ENCODE measurements at places on chromosomes 2 and 18. TPM values are rescaled to one million over a fixed set of nuclear protein-coding genes. Genes with fewer than 3 reads are reported as not detected.

DNA sequence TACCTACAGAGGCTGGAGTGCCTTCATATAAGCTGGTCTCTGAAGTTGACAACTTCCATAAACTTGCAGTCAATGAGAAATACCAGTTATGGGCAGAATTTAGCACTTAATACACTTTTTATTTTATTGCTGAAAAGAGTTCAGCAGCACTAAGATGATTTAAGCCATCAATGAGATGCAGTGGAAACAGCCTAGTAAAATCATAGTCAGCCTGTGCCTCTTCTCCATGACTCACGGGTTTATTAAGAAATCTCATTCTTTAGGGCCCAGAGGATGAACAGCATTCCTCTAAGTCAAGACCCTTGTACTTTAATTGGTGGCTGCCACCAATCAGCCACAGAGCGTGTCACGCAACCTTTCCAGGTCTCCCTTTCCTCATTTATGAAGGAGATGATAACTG is 1357.9 kb upstream of the CELF4 start:
- no peak for DNase-seq

- no peak for DNase-seq
Observed at GRCh38 chr2:239852272-239852671, 172.9 kb downstream of the NDUFA10 start.

- DNase-seq = no peak
Observed at GRCh38 chr2:121095257-121096080, 189.5 kb downstream of the TFCP2L1 start.

- no peak for DNase-seq
Observed at GRCh38 chr2:174951745-174952144, 53.4 kb downstream of the CHN1 start.

Gene TUBB8B
- total RNA-seq = not detected

DNA sequence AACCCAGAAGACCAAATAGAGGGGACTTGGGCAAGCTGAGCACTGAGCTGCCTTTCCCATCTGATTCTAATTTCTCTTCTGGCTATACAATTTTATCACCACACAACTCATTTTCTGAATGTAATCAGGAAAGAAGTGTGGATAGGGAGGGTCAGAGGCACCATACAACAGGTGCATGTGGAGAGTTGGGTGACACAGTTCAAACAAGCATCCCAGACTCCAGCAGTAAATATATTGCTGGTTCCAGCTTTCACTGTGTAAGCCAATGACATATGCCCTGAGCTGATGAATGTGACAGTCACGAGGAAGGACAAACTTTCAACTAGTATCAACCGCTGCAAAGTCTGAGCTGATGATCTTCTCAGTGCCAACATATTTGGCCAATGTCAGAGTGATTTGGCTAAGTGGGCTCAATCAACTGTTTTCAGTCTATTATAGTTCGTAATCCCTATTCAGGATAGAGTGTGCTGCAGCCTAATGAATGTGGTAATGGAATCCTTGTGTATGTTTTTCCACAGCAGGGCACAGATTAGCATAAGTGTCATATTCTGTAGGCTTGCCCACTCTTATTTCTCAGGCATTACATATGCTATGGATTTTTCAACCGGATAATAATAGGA is 109.9 kb upstream of the MEIS1 start:
- DNase-seq = no peak

DNA sequence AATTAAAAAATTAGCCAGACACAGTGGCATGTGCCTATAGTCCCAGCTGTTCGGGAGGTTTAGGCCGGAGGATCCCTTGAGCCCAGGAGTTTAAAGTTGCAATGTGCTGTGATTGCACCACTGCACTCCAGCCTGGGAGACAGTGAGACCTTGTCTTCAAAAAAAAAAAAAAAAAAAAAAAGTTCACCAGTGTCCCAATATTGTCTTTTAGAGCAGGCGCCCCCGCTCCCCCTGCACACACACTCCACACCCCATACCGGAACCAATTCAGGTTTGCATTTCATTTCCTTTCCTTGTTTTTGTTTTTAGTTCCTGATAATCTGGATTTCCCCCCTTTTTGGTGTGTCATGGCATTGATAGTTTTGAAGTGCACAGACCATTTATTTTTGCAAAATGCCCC is 10.4 kb downstream of the TMEM87B start:
- DNase-seq = no peak

DNA sequence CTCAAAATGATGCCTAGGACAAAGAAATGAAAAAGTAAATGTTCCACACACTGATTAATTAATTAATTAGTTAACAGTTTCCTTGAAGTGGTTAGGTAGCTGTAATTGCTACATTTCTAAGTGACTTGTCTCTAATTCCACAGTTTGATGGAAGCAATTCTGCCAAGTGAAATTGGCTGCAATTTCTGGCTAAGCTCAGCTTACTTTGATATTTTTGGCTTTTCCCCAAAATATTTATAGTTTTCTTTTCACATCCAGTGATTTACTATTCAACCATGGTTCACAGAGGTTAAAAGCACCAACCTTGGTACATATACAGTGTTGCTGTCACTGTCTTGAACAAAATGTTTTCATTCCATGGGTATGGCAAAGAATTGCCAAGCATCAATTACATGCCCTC is 459.5 kb upstream of the CDH20 start:
- no peak for DNase-seq

DNA sequence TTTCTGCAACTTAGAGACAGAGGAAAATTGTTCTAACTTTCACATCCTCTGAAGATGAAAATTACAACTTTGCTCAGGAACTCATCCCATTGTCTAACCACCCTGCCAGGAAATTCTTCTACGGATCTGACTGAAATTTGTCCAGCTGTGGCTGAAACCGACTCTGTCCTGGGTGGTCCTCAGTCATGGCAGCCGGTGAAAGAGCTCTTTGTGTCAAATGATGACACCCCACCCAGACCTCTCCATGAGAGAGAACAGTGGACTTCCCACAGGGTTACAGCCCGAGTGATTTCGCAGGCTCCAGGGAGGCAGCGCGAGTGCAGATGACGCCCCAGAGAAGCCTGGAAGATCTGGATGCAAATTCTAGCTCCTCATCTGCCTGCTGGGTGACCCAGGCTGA is 65.1 kb upstream of the TRIB2 start:
- DNase-seq = no peak

Gene ASIC4
- not detected for total RNA-seq

Gene NFU1
- 17.9 TPM for total RNA-seq

- no peak for DNase-seq
Observed at GRCh38 chr18:25298853-25299274, 53.1 kb downstream of the ZNF521 start.

All from lower leg skin (tissue), 4 donors.